NCI-H1436 (cell line): ENCODE measurements at places on chromosomes 6 and 20.

DNA sequence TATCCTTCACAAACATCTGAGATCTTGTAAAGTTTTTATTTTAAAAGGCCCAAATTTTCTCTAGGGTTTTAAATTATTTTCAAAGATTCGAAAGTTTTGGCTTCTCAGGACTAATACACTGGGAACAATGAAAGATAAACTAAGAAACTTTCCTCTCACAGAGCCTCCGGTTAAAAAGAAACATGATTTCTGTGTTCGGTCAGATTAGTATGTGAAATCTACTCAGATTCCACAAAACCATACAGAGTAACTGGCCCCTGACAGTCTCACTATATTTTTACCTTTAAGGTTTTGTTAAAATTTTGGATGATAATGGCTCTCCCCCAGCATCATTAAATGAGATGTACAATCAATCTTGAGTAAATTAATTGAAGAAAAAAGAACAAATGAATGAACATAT, 471.0 kb downstream of the COL12A1 start:
- no peak for DNase-seq

GRCh38 chr6:148551226-148551625, 195.6 kb upstream of the UST start:
- no peak for DNase-seq

DNA sequence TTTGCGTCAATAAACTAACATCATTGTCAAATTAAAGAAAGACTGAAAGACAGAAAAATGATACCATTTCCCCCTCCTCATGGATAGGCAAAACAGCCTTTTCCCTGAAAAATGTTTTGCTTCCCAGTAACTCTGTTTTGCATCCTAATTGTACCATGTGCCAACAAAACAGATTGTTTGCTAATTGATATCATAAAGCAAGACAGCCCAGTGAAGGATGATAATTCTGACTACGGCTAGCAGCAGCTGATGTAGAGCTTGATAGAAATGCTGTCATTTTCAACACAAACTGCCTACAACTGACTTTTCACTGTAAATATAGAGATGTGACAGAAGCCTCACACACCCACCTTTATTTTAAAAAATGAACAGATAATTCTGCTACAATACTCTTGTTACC, 1061.6 kb downstream of the HACE1 start:
- DNase-seq, result no peak

DNA sequence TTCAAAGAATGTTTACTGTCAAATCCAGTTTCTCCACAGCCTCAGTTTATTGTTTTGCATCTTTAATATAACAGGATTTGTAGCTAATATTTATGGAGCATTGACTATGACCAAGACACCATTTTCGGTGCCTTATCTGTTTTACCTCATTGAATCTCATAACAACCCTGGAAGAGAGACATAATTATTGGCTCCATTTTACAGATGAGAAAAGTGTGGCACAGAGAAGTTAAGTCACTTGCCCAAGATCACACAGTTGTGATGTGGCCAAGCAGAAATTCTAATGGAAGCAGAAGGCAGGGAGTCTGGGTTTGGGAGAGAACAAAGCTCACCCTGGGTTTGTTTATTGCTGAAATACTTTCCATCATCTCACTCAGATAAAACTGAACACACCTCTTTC, 17.5 kb upstream of the NFATC2 start:
- no peak for DNase-seq

DNA sequence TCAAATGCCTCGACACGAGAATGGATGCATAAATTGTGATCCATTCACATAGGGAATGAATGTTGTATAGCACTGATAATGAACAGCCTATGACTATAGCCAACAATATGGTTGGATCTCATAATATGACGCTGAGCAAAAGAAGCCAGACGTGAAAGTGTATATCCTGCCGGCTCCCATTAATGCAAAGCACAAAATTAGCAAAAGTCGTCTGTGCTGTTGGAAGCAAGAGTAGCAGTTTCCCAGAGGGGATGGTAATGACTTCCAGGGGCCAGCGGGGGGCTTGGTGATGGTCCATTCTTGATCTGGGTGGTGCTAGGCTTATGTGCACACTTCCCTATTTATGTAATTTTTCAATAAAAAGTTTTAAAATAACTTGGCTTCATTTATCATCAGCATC, 1.0 kb upstream of the TAGAP start:
- no peak for DNase-seq

DNA sequence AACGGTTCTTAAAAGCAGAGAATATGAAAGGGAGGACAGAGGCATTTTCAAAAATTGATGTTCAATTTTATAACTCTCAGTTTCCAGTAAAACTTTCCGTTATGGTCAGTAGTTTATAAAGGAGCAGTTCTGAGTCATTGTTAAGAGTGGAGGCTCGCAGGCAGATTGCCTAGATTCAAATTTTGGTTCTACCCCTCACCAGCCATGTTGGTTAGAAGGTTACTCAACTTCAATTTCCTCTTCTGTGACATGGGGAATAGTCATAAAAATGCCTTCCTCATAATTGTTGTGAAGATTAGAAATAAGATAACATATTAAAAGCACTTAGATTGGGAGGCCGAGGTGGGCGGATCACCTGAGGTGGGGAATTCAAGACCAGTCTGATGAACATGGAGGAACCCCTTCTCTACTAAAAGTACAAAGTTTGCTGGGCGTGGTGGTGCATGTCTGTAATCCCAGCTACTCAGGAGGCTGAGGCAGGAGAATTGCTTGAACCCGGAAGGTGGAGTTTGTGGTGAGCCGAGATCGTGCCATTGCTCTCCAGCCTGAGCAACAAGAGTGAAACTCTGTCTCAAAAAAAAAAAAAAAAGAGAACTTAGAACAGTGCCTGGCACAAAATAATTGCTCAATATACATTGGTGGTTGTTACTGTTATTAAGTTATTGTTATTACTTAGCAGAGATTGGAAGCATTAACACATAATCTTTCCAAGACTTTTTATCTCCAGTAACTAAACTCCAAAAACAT, 348.9 kb downstream of the NRN1 start:
- no peak for DNase-seq

GRCh38 chr6:141988954-141989705, 143.6 kb upstream of the GJE1 start:
- DNase-seq, result peak; percentile 7

DNA sequence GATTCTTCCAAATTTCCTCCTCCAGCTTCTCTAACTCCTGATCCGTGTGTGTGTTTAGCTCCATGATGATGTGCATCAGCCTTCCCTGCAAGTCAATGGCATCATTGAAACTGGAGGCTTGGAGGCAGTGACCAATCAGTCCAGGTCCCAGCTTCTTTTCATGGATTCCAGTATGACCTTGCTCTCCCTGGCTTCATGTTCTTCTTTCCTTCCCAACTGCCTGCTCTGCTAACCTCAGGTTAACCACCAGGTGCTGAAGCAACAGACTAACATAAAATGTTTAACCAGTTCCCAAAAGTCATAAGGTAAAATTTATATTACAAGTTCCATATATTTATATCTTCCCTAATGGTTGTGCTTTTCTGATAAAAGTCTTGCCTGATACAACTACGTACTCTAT, 512.8 kb upstream of the EPHA7 start:
- no peak for DNase-seq

- DNase-seq, result no peak
These were observed 123.1 kb downstream of the FYN start for GRCh38 chr6:111750153-111750552.

GRCh38 chr20:16258766-16259165, 314.5 kb downstream of the KIF16B start:
- no peak for DNase-seq

GRCh38 chr6:75155631-75156030, 50.2 kb downstream of the COL12A1 start:
- no peak for DNase-seq

- no peak for DNase-seq
These were observed 433.5 kb downstream of the DHX35 start for GRCh38 chr20:39395478-39396291.

- no peak for DNase-seq
These were observed 26.7 kb downstream of the NPEPL1 start for GRCh38 chr20:58719258-58719657.

DNA sequence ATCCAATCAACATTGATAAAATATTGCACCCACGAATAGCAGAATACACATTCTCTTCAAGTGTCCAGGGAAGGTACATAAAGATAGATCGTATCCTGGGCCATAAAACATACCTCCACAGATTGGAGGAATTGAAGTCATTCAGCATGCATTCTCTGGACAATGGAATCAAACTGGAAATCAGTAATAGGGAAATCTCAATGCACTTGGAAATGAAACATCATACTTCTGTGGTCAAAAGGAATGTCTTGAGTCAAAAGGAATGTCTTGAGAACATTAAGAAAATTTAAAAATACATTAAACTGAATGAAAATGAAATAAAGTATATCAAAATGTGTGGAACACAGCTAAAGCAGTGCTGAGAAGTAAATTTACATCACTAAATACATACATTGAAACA, 138.8 kb downstream of the TFAP2A start:
- DNase-seq, result no peak

- DNase-seq, result no peak
These were observed 114.2 kb downstream of the SNX5 start for GRCh38 chr20:17854307-17854903.

DNA sequence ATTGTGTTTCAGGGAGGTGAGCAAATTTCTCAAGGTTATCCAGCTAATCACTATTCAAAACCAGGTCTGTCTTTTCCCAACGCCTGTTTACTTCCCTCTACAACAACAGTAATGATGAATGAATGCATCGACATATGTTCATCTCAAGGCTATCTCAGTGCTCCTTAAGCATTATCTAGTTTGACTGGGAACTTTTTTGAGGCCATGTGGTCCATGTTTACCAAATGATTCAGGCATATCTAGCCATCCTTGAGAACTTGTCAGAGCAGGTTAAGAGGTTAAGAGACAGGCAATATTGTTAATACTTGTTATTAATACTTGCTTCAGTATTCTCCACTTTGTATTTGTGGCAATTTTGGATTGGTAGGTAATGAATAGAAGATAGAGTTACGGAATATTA, 1038.4 kb upstream of the FLRT3 start:
- no peak for DNase-seq

DNA sequence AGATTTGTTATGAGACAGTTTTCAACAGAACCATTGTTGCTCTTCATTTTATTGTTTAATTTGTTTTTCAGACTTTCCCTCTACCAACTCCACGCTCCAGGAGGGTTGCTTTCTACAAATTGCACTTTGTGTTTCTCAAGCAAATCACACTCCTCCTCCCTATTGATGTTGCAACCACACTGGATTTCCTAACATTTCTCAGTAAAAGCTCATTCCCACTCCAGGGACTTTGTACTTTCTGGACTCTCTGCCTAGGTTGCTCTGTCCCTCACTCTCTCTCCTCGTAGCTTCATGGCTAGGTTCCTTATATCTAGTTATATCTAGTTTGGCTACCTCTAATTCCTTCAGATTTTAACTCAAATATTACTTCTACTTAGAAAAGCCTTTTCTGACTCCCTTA, 20.3 kb downstream of the PGK2 start:
- DNase-seq, result no peak

DNA sequence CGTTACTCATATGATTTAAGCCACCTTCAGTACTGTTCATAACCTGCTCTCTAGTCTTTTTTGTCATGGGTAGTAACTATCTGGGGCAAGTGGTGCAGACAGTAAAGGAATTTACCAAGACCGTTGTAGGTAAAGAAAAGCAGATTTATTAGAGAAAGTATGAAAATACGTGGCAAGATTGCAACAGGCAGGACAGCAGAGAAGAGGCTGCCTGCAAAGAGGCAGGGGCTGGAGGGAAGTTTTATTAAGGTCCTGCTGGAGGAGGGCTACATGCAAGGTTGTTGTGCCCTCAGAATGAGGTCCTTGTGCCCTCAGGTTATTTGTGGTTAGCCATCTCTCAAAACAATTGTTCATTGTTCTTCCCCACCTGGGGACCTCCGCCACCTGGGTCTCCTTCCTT, 444.3 kb downstream of the BCKDHB start:
- DNase-seq, result no peak

DNA sequence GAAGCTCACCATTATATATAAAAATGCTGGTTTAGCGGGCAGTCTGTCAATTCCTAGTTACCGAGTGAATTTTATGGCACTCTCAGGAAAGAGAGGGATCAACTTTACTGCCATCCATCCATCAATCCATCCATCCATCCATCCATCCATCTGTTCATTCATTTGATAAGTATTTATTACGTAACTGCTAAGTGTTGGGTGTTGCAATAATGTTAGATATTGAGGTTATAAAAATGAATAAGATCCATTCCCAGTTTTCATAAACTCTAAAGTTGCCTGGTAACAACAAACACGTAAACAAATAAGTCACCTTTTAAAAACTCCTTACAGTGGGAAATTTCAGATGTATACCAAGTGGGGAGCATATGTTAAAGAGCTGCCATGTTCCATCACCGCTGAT, 36.8 kb downstream of the SASH1 start:
- DNase-seq, result no peak

DNA sequence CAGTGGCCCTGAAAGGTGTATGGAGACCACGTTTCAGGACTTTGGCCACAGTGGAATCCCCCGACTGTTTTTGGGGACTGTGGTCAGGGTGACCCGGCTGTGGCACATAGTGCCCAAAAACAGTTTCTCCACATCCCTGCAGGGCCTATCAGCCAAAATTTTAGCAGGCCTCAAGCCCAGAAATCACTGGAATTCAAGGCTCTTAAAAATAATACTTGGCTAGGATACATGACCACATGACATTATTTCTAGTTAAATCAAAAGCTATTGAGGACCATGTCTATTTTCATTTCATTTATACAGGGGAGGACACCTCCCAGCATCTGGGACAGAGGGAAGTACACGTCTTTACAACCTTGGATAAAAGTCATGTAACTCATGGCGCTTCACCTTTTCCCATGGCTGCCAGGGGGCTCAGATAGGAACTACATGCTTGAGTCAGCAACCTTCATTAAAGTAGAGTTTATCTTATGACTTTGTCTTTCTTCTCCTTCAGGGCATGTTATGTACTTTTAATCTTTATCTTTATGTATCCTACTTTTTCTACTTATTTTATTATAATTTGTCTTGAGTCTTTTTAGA, 70.8 kb upstream of the CD93 start:
- DNase-seq, result no peak

GRCh38 chr20:43559147-43559987, 540 bp downstream of the SGK2 start:
- no peak for DNase-seq

GRCh38 chr6:21049572-21049971, 515.3 kb downstream of the CDKAL1 start:
- no peak for DNase-seq

DNA sequence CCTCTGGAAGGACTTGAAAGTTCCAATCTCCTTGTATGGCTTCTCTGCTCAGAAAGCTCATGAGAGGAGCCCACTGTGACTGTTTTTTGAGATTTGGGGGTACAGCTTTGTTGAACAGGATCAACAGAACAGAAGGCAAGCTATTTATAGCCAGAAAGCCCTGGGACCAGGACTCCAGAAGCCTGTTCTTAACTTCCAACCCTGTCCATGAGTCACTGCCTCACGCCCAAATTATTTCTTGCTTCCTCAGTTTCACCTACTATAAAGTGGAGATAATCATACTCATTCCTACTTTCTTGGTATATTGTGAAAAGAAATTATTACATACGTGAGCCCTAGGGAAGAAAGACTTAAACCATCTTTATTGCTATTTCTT, 100.9 kb upstream of the MARCKS start:
- no peak for DNase-seq
